Left lung (tissue), 14 donors: ENCODE measurements at places on chromosomes 3 and 15. TPM values are rescaled to one million over a fixed set of nuclear protein-coding genes. Genes with fewer than 3 reads are reported as not detected.

Gene RSRC1
- 23.7 TPM for polyA plus RNA-seq

Gene ZNF80
- not detected for polyA plus RNA-seq

Gene GCNT3
- 1.0 TPM for polyA plus RNA-seq

DNA sequence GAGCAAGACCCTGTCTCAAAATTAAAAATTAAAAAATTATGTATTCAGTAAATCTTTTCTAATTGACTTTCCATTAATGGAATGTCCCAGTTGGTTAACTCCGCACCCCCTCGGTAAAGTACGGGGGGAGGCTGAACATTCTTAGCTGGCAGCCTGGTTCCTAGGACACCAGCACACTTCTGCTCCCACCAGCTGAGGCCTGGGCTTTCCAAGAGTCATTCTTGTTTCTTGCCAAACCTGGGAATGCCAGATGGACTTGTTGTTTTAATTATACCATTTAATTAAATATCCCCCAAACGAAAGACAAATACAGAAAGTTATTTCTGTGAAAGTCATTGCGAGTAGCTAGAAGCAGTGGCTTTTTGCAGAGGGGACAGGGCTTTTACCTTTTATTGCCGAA lies 179.4 kb downstream of the VGLL4 start:
- H3K27ac ChIP-seq = no peak overlapping the region
- H3K27me3 ChIP-seq = no peaks in the 10 kb centered on the region
- no peak for DNase-seq
- peaks cover 19% of the 10 kb centered on the region for H3K36me3 ChIP-seq
- H3K4me3 ChIP-seq = no peak overlapping the region

Gene NRROS
- polyA plus RNA-seq = 4.8 TPM

DNA sequence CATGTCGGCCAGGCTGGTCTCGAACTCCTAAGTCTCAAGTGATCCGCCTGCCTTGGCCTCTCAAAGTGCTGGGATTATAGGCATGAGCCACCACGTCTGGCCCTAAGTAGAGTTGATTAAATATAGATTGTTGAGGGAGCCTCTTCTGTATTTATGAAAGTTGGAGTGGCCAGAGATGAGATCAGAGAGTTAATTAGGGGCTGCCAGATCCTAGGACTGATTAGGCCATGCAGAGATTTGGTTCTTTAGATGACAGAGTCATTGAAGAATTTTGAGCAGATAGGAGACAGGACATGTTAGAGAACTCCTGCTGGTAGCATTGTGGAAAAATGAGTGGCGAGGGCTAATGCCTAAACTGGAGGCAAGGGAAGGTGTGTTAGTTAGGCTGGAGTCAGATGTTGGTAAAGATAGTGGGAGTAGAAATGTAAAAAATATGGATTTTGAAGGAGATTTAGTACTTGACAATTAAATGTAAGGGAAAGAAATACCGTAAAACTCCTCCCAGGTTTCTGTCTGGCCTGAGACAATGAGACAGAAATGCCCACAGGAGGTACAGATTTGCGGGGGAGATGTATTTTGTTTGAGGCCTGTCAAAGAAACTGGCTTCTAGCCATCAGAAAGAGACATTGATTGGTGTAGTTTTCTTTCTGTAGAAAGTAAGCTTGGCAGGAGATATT lies 23.4 kb downstream of the SACM1L start:
- peaks cover 97% of the 10 kb centered on the region for H3K36me3 ChIP-seq
- H3K27me3 ChIP-seq = no peaks in the 10 kb centered on the region
- H3K4me3 ChIP-seq = no peak overlapping the region
- DNase-seq = no peak

- no peaks in the 10 kb centered on the region for H3K27me3 ChIP-seq
- peak overlapping the region; percentile 87 for H3K4me3 ChIP-seq
- peaks cover 13% of the 10 kb centered on the region for H3K4me1 ChIP-seq
- peak overlapping the region; percentile 91 for H3K27ac ChIP-seq
- DNase-seq = no peak
- no peaks in the 10 kb centered on the region for H3K36me3 ChIP-seq
Observed at GRCh38 chr15:73996267-73996666, 1.8 kb downstream of the PML start.

GRCh38 chr3:48466386-48467109 lies 20.0 kb downstream of the ATRIP start:
- peak overlapping the region; percentile 46 for H3K4me3 ChIP-seq
- peak; percentile 44 for DNase-seq
- peaks cover 61% of the 10 kb centered on the region for H3K36me3 ChIP-seq

- no peak overlapping the region for H3K4me3 ChIP-seq
- peaks cover 12% of the 10 kb centered on the region for H3K4me1 ChIP-seq
- H3K36me3 ChIP-seq = no peaks in the 10 kb centered on the region
- peak overlapping the region; percentile 13 for H3K27ac ChIP-seq
- H3K27me3 ChIP-seq = no peaks in the 10 kb centered on the region
Observed at GRCh38 chr3:58899159-58899952, 150.5 kb downstream of the CFAP20DC start.

DNA sequence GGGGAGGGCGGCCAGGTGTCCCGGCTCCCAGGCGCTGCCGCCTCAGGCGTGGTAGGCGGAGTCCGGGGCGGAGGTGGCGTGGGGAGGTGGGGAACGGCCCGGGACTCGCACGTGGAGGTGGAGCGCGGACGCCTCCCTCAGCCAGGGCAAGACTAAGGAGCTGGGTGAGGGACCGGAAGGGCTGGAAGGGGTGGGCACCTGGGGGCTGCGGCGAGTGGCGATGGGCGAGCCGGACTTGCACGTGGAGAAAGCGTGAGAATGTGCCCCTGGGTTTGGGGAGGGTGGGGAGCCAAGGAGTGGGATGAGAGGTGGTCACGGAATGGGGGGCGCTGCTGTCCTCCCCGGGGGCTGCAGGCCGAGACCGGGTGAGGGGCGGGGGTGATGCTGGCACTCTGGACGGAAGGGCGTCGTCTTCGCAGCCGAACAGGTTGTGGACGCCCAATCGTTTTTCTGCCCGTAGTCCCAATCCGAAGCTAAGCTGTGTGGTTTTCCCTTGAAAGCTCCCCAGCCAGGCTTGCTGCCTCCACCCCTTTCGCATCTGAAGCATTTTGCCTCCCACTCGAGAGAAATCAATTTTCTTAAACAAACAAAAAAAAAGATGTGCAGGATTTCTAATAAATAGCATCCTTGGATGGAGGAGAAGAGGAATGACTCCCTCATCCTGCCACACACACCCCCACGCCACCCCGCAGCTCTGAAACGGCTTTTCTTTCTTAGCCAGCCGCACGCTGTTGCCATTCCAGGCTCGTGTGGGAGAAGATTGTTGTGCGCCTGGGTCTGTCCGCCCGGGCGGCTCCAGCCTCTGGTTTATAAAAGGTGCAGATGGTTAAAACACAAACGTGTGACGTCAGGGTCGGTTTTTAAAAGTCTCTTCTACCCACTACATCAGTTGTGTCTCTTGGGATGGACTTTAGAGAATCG lies 62.5 kb upstream of the ANKRD28 start:
- H3K27me3 ChIP-seq = no peaks in the 10 kb centered on the region
- H3K4me3 ChIP-seq = peak overlapping the region; percentile 88
- H3K4me1 ChIP-seq = no peaks in the 10 kb centered on the region
- H3K36me3 ChIP-seq = no peaks in the 10 kb centered on the region
- no peak overlapping the region for H3K27ac ChIP-seq
